Keratinocyte (primary cell): ENCODE measurements at places on chromosomes 13 and 19.

GRCh38 chr19:41927497-41928192 is 604 bp downstream of the ERFL start:
- no peak for DNase-seq

GRCh38 chr19:48501494-48502349 is 9.9 kb downstream of the LMTK3 start:
- DNase-seq = peak; percentile 96

- DNase-seq = no peak
These were observed 94.5 kb downstream of the GNG7 start for GRCh38 chr19:2607712-2608601.

DNA sequence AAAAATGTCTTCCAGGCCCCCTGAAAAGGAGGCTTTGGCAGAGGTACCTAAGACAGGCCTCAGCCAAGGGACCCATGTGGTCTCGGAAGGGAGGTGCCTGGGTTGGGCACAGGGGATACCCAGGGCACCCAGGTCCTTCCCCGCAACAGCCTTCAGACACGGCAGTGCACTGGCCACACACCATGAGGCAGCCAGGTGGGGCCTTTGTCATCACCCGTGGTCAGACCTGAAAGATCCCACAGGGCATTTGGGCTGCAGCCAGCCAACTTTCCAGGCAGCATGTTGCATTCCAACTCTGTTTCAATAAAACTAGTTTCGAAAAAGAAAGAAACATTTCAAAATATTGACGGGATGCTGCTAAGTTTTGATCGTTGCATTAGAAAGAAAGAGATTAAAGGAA is 4.7 kb upstream of the TUBGCP3 start:
- DNase-seq = no peak

DNA sequence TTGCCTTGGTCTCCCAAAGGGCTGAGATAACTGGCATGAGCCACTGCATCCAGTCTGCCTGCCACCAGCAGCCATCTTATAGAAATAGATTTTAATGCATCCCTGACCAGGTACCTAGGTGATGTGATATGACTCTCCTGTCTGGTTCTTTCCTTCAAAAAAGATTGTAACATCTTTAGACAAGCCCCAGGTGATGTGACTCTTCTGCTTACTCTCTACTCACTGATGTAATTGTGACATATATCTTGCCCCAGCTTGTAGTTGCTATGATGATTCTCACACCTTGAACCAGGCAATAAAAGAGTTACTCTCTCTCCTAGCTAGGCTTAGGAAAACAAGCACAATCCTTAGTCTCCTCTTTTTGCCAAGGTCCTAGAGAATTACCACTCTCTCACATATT is 30.6 kb upstream of the ZNF681 start:
- no peak for DNase-seq

DNA sequence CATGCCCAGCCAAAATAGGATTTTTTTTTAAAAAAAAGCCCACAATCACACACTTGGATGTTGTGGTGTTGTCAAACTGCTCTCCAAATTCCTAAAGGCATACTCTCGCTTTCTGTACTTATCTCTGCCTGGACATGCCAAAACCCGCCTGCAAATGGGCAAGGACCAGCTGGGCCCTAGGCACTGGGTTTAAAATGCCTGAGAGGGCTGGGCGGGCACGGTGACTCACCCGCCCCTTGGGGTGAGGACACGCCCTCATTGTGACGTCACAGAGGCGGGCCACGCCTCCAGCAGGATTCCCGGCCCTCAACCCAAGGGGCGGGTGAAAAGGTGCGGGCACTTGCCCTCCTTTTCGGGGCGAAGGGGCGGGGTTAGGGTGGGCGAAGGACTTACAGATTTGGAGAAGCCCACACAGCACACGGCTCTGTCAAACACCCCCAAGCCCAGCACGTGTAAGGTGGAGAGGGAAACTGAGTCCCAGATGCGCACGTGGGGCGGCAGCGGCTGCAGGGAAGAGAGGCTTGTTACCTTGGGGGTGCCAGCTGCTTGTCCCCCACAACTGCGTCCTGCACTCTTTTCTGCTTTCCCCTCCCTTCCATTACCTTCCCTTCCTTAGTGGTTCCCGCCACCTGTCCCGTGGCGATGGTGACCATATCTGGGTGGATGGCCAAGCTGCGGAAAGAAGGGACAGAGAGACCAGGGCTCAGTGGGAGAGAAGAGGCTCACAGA is 6.6 kb downstream of the EML2 start:
- DNase-seq = peak; percentile 96

GRCh38 chr13:109655611-109656010 is 130.8 kb downstream of the IRS2 start:
- no peak for DNase-seq

GRCh38 chr13:26816881-26817280 is 56.3 kb upstream of the GPR12 start:
- DNase-seq = no peak

- no peak for DNase-seq
These were observed 5.3 kb downstream of the VWA8 start for GRCh38 chr13:41955605-41956004.

DNA sequence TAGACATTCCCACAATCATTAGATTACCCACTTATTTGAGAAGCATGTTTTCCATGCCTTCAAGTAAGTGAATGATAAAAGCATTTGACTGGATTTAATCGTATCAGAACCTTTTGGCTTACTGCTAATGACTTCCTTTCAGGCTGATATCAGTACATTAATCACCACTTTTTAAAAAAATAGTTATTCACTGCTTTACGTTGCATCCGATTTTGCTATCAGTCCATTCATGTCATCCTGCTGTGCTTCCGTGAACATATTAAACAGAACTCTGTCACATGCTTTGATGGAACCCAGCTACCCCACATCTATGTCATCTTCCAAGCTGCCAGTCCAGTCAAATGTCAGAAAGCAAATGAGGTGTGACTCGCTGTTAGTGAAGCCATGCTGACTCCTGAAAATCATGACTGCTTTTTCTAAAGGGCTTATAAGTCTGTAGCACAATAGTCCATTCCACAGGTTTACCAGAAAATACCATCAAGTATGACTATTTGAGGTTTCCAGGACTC is 440.9 kb downstream of the IRS2 start:
- peak; percentile 40 for DNase-seq

GRCh38 chr19:51387924-51388389 is at the start of gene LIM2:
Gene LIM2 (minus strand): TSS chr19:51387974. CDS start chr19:51387443, 531 bp downstream.
- no peak for DNase-seq

DNA sequence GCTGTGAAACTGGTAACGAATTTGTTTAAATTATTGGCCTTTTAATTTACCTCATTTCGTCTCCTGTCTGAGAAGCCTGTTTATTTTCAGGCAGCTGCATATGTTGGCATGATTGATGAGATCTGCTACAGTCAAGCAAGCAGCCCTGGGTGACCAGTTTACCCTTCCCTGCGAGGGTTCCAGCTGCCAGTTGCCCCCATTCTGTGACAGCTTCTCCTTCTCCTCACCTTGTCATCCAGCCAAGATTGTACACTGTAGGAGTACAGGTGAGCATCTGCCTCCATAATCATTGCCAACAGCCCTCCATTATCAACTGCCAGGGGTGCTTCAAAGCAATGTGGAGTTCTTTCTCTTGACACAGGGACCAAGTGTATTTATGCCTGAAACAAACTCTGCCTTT is 1979.9 kb upstream of the PRR20A start:
- no peak for DNase-seq

DNA sequence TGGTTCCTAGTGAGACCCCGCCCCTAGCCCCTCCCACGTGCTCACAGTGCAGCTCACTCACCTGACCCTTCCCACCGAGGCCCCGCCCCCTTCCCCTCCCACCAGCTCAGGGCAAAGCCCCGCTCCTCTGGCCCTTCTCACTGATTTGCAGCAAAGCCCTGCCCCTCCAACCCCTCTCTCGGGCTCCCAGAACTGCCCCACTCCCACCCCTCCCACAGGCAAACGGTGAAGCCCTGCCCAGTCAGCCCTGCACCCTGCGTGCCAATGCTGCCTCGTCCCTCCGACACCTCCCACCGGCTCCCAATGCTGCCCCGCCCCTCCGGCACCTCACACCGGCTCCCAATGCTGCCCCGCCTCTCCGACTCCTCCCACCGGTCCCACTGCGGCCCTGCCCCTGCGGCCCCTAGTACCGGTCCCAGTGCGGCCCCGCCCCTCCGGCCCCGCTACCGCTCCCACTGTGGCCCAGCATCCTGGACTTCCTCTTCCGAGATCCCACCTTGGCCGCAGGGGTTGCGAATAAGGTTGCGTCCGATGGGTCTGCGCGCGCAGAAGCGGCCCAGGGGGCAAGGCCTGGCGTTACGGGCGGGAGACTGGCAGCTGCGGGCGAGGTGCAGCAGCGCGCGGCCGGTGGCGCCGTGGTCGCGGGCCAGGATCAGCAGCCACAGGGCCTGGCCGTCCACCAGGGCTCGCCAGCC is 834 bp downstream of the FBXO27 start:
- peak; percentile 78 for DNase-seq

DNA sequence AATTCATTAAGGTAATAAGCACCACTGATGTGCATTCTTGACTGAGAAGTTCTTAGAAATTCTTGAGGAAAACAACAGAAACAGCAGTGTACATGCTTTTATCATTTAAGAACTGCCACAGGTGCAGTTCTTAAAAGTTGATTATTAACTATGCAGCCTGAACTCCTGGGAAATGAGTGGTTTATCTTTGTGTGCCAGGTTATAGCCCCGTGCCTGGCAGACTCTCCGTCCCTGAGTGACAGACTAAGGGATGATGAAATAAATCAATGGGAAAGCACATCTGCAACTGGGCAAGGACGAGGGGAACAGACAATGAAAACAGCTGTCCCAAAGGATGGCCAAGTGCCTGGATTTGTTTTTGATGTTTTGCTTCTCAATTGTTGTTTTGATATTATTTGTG is 84.4 kb upstream of the SPATA13 start:
- DNase-seq = no peak

DNA sequence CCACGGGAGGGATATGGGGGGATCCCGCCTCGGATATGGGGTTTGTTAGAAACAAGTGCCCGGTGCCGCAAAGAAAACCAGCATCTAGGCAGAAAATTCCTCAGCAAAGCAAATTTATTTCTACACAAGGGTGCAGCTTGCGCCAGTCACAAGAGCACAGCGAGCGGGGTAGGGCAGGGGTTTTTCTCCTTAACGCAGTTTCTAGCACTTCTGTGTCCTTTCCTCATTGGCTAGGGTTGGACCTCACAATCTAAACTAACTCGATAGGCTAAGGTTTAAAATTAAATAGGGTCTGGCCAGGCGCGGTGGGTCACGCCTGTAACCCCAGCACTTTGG is 595 bp downstream of the ZNF440 start:
- no peak for DNase-seq

GRCh38 chr19:42250666-42251531 is 4.0 kb downstream of the ERF start:
- DNase-seq = no peak

GRCh38 chr19:51552996-51553725 is 17.9 kb upstream of the ZNF175 start:
- no peak for DNase-seq

DNA sequence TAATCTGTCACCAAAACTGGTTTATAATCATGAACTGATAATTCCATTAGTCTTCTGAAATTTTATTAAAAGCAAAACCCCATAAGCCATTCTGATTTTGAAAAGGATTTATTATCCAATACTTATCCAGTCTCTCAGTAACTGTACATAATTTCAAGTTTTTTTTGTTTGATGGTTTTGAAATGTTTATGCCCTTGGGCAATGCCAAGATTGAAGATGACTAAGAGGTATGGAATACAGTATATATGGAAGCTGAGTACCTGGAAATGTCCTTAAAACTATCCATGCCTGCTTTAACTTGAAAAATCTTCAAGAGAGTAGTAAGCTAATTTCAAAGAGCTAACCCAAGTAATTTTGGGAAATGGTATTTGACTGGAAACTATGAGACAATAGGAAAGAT is 1.8 kb upstream of the NEK5 start:
- no peak for DNase-seq

- DNase-seq = no peak
These were observed 34.1 kb downstream of the INSR start for GRCh38 chr19:7260161-7260560.

DNA sequence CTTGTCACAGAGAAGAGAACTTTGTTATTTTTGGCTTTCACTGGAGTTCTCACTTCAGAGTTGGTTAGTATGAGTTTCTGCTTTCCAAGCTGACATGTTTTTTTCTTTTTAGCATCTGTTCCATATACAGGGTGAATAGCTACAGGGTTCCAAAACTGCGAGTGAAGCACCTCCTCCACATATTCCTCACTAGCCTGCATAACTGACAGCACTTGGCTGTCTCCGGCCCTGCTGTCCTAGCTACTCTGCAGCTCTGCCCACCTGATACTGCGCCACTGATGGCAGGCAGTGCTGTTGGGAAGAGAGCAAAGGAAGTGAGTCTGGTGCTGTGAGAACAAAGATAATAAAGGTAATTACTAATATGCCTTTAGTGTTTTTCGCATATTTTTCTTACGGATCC is 6.8 kb downstream of the ATP8A2 start:
- no peak for DNase-seq

- no peak for DNase-seq
These were observed 9.9 kb downstream of the LYL1 start for GRCh38 chr19:13092606-13093235.
